ENCODE measurements at places on chromosomes 2 and 18. TPM values are rescaled to one million over a fixed set of nuclear protein-coding genes. Genes with fewer than 3 reads are reported as not detected.

Gene IL18RAP
- not detected for total RNA-seq

Gene NCKAP1
- 110 TPM for total RNA-seq

Gene SULT1C2
- total RNA-seq: 1.3 TPM

Gene CNNM4
- total RNA-seq: 19.7 TPM

Gene DYSF
- 0.81 TPM for total RNA-seq

Gene ZNF804A
- not detected for total RNA-seq

Gene TMEM163
- 0.12 TPM for total RNA-seq

Gene PDCL3
- total RNA-seq: 36.6 TPM

Gene ANKRD30BL
- not detected for total RNA-seq

Gene CERKL
- 0.19 TPM for total RNA-seq

Gene ZBTB7C
- total RNA-seq: 0.09 TPM

Gene GDF7
- 0.03 TPM for total RNA-seq

Gene ARID5A
- total RNA-seq: 11.8 TPM

Gene GPR148
- not detected for total RNA-seq

Gene DNPEP
- total RNA-seq: 63.9 TPM

Gene KCTD1
- total RNA-seq: 27.3 TPM
